ENCODE measurements at places on chromosomes 2 and 18.

GRCh38 chr2:49861821-49862220 is 707.5 kb upstream of the FSHR start:
- DNase-seq: no peak

GRCh38 chr2:207311316-207312005 is 145.7 kb upstream of the KLF7 start:
- DNase-seq: peak; percentile 72

- DNase-seq: no peak
These were observed 217.9 kb upstream of the PID1 start for GRCh38 chr2:229489016-229489415.

DNA sequence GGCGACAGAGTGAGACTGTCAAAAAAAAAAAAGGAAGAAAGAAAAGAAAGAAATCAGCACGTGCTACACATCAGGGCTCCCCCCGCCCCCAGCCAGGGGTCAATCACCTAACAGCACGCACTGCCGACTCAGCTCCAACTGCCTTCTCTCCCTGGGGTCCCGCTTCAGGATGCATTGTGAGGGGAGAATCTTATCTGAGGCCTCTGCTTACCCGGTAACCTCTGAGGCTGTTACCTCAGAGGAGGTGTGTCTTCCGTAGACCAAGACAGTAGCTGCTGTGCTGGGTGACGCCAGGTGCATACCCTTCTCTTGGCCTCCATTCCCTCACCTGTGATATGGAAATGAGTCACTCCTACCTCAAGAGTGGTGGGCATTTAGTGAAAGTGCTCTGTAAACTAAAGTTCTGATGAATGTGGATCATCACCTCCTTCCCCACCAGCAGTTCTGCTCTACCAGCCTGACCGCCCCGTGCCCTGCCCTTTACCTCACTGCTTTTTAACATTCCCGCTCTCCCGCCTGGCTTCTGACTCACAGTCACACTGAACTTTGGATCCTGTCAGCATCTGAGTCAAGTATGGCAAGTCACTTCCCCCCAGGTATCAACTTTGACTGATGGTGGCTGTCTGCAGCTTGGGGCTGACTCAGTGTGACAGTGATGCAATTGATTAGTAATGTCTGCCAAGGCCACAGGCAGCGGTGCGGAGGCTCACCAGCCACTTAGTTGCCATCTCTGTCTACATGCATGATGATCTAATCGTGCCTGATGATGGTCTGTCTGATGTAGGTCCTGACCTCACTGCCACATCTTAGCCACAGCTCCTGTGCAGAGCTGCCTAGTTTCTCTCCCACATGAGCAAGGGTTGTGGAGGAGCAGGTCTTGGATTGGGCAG is 20.1 kb downstream of the ARID5A start:
- DNase-seq: no peak

- no peak for DNase-seq
These were observed 286.4 kb upstream of the PARD3B start for GRCh38 chr2:204258890-204259289.

GRCh38 chr18:59564561-59564960 is 132.7 kb downstream of the CCBE1 start:
- DNase-seq: no peak

GRCh38 chr2:29139152-29139551 is 23.9 kb downstream of the CLIP4 start:
- DNase-seq: no peak

DNA sequence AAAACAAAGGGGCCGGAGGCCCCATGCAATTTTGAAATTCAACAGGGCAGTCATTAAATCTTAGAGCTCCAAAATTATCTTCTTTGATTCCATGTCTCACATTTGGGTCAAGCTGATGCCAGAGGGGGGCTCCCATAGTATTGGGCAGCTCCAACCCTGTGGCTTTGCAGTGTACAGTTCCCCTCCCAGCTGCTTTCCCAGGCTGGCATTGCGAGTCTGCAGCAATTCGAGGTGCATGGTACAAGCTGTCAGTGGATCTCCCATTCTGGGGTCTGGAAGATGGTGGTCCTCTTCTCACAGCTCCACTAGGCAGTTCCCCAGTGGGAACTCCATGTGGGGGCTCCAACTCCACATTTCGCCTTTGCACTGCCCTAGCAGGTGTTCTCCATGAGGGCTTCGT is 72.7 kb upstream of the ARHGAP15 start:
- no peak for DNase-seq

DNA sequence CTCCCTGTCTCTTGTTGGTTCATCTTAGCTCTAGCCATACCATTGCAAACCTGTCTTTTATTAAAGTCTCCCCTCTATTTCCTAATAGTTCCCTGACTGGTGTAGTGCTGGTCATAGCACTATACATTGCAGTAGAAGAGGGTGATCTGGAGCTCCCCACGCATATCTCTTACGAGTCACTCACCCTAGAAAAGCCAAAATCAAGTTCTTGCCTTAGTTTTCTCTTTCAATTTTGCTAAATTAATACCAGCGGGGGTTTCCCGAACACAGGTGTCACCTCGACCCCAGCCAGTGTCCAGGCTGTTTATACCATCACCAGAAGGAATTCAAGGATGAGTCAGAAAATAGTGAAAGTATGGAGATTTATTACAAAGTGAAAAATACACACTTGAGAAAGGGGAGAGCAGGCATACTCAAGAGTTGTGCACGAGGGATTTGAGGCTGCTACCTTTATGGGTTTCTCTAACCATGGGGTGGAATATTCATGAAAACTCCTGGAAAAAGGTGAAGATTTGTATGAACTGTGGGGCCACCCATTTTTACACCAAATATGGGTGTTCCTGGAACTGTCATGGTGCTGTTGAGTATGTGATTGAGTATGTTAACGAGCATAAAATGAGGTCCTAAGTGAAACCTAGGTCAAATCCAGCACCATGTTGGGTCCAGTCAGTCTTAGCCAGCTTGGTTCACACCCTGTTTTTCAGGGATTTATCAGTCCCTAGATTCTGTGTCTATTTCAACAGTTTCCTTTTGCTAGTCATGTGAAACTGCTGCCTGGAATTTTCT is 20.2 kb downstream of the PROKR1 start:
- no peak for DNase-seq

DNA sequence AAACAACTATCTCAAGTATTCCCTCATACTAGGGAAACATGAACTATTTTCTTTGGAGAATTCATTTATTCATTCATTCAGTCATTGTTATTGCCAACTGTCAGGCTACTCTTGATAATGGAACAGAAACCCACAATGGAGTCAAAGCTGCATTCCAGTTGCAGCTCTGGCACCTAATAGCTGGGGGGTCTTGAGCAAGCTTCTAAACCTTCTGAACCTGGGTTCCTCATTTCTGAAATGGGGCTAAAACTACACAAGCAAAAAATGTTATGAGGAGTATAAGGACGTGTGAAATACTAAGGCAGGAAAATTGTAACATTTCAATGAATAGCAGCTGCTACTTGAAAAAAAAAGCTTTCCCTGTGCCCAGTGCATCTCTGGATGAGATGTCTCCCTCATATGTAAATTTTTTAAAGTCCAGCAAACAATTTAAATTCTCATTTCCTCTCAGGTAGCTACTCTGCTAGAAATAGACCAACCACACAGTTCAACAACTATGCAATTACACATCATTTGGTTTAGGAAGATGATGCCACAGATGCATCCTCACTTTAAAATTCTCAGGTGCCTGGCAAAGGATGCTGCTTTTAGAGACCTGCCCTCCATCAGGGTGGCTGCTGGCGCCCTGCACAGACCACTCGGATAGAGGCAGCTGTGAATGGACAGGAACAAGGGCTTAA is 38.5 kb downstream of the SPRED2 start:
- DNase-seq: peak; percentile 21

DNA sequence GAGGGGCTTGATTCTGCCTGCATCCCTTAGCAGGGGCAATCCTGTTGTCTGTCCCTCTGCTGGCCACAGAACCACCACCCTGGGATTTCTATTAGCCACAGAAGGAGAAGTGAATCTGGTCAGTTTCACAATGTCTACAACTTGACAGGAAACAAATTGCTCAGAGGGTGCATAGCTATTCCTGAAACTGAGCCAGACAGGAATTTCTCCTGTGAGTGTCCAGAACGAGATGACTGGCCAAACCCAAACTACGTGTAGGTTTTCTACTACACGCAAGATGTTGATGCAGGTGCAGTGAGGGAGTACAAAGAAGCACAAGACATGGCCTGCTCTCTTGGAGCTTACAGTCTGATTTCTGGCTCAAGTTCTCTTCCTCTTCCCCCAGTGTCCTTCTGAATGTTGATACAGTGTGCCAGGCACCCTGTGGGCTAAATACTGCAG is 201.9 kb downstream of the CLIP4 start:
- peak; percentile 40 for DNase-seq

DNA sequence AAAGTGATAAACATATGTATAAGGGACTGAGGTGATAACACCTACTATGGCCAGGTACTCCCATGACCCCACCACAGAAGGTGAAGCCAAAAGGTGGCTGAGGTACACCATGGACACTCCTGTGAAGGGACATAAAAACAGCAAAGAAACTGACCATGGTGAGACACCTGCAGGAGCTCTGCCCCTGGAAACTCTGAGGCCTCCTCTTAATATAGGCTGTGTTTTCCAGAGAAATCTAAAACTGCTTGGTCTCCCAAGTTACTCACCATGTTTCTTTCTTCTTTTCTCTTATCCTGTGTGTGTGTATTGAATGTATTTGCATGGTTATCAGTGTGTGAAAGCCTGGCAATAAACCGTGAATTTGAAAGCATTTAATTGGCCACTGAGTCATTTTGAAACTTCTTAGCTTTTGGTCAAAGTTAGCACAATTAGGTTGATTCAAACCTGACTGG is 739.3 kb upstream of the GCFC2 start:
- no peak for DNase-seq

DNA sequence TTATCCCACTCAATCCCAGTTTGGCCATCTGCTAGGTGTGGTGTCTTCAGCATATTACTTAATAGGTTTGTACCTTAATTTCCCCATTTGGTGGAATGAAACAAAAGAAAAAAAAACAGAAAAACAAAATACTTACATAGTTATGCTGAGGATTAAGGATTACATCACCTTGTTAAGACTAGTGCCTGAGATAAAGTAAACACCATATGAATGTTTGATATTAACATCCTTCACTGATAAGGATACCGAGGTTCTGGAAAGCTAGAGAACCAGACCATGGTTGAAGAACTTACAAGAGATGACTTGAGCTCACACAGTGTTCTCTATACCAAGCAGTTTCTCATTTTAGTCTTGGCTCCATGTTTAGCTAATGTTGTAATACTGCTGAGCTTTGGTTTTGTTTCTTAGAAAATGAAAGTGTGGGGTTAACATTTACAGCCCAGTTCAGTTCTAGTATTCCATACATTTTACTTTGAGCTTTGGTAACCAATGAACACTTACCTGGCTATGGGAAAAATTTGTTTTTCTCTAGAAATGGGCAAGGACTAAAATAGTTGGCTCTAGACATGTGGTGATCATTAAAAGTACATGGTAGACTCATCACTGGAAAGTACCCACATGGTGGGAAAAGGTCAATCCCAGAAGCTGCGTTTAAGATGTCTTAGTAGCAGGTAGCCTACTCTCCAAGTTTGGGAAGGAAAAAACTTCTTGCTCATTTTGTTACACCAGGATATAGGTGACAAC is 5.8 kb upstream of the GPD2 start:
- DNase-seq: no peak

GRCh38 chr2:169406891-169407290 is 44.6 kb upstream of the LRP2 start:
- no peak for DNase-seq

DNA sequence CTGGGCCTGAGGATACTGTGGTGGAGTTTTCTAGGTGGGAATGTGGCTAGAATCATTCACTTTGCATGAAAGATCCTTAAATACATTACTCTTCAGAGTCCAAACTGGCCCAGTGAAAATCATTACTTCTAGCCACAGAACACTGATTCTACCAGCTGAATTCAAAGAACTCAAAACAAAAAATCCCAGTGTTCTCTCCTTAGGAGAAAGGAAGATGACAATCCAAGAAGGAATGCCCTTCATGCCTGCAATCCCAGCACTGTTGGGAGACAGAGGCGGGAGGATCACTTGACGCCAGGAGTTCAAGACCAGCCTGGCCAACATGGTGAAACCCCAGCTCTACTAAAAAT is 35.2 kb downstream of the FAM228A start:
- no peak for DNase-seq

DNA sequence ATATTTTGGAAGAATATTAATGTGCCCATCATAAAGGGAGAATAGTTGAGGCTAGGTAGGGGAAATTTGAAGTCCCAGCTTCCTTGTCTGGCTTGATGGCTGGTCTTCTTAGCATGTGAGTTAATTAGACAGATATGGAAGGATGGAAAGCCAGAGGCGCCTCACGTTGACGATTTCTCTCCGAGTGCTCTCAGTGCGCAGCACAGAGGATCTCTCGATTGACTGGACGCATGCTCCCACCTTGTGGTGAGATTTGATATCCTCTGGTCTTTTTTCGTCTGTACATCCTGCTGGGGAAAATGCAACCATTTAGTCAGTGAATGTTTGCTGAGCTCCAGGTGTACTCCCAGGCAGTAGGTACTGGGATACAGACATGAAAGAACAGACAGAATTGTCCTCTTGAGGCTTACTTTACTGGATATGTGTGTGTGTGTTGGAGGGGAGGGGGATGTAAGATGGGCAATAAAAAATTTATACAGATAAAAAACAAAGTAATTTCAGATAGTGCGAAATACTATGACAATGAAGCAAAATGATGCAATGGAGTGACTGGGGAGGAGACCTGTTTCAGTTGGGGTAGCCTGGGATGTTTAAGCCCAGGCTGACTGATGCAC is 66.9 kb upstream of the ZNG1B start:
- DNase-seq: no peak

DNA sequence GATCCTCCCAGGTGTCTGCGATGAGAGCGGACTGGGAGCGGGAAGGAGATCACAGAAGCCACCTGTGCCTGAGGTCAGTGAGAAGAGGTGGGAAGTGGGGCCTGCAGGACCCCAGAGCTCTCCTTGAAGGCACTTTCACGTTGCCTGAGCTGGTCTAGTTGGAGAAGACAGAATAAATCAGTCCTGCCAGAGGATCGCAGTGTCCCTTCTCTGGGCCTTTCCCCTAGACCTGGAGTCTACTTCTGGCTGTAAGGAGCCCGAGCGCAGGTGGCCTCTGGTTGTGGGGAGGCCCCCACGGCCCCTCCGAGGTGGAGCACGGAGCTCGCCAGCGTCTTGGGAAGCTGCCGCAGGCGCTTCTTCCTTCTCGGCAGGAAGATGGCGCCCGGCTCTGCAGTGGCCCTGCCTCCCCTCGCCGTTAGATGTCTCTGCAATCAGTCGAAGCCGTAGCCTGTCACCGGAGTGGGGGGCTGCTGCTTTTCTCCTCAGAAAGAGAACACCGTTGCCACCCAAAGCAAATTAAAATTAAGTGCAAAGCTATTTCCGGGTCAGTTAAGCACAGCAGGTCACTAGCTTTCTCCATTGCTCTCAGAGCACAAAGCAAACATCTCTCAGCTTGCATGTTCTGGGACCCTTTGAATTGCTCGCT is 212.0 kb upstream of the MYT1L start:
- DNase-seq: no peak

GRCh38 chr18:13501891-13502290 is 224.5 kb downstream of the FAM210A start:
- DNase-seq: no peak

GRCh38 chr2:203346612-203347011 is 18.4 kb downstream of the ABI2 start:
- no peak for DNase-seq
